ENCODE measurements at places on chromosomes 12 and 14.

DNA sequence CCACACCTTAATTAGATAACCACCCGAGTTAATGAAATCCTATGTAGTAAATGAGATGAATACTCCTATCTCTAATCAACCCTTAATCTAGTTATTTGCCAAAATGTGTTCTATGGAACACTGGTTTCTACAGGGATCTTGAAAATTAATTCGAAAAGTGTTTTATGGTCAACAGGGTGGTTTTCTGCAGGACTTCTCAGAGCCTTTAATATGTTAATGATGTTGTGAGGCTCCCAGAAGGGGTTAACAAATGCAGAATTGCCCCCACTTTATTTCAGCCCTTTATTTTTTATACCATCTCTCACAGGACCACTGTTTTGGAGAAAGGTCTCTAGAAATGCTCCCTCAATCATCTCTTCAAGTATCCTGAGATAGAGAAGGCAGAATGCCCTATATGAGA, 153.1 kb upstream of the RPH3A start:
- DNase-seq: no peak

GRCh38 chr14:64438181-64438841, 27.0 kb upstream of the AKAP5 start:
- DNase-seq: no peak

GRCh38 chr14:79783041-79783440, 428.3 kb downstream of the DIO2 start:
- peak; percentile 83 for DNase-seq

- DNase-seq: no peak
Measured at GRCh38 chr12:67182551-67182950, 86.6 kb upstream of the CAND1 start.

DNA sequence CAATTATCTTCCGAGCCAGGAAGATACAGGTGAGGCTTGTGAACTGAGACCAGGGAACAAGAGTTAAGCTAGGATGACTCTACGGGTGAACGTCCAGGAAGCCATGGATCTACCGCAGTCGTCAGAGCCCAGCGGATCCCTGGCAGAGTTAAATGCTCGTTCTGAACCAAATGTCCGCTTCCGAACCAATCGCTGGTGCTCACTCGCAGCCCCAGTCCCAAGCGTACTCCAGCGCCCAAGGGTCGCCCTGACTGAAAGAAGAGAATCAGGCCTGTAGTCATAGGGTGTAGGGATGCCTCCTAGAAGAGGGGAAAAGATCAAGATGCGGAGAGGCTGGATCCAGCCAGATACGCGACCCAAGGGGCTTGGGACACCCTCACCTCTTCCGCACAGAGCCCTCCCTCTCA, 283 bp downstream of the VIPAS39 start:
- DNase-seq: no peak

GRCh38 chr12:30631740-30632139, 63.9 kb downstream of the IPO8 start:
- DNase-seq: no peak

DNA sequence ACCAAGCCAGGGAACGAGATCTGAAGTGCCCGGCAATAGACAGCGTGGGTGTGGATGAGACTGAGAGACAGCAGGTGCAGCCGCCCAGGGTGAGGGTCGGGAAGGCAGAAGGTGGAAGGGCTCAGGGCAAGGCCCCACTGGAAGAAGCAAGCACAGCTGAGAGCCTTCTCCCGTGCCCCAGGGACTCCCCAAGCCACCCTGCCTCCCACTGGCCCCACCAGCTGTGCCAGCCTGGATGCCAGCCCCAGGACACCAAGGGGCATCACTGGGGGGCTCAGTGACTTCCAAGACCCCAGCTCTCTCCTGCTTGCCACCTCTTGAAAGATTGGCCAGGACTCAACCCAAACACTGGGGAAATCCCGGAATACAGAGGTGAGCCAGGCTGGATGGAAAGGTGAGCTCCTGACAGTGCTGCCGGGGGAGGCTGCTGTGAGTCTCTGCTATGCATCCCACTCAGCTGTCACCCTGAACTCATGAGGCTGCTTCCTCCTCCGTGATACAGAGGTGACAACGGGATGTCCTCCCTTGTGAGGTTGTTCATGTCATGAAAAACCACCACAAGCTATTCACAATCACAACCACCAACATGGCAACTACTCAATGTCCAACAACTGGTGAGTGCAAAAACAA, 13.8 kb downstream of the TESC start:
- DNase-seq: no peak

- no peak for DNase-seq
Measured at GRCh38 chr14:65791191-65791981, 378.9 kb downstream of the FUT8 start.

DNA sequence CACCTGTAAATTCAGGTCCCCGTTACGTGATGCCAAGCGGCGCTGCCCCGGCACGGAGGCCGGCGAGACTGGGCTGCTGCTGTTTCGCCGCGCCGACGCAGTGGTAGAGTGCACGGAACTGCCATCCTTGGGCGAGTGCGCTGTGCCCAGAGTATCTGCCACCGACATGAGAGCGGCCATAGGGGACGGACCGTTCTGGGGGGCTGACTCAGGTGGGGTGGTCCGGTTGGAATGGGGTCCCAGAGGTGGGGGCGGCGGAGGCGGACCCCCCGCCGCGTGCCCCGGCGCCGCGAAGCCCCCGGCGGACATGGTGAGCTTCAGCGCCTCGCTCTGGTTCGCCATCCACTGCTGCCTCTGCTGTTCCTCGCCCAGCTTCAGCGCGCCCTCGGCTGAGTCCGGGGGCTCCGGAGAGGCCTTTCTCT, 2.8 kb downstream of the IRF2BPL start:
- no peak for DNase-seq

DNA sequence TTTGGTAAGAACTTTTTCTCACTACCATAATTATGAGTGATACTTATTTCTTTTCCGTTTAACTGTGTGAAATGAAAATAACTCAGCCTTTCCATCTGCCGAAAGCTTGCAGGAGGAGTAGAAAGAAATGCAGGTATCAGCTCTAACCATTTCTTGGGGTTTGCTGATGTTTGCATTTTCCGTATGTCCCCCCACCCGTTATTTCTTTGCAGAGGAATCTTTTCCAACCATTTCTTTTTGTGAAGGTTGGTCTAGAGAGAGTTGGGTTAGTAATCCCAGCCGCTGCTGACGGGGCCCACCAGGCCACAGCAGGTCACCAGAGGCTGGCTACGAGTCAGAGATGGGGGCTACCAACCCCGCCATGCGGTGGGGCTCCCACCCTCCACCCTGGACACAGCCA, 7.0 kb upstream of the PIWIL1 start:
- DNase-seq: no peak

GRCh38 chr12:117714203-117714602, 254.6 kb downstream of the KSR2 start:
- DNase-seq: no peak

GRCh38 chr12:63318933-63319332, 167.9 kb upstream of the AVPR1A start:
- no peak for DNase-seq

- DNase-seq: no peak
Measured at GRCh38 chr12:43317156-43317555, 234.8 kb downstream of the ADAMTS20 start.

GRCh38 chr12:2562400-2562799, 232.4 kb upstream of the FKBP4 start:
- DNase-seq: no peak

GRCh38 chr12:49553512-49554088, 14.3 kb downstream of the MCRS1 start:
- DNase-seq: peak; percentile 63

GRCh38 chr14:100104523-100105300, 39.5 kb downstream of the EVL start:
- no peak for DNase-seq

- DNase-seq: no peak
Measured at GRCh38 chr14:84482256-84483071, 1047.5 kb upstream of the FLRT2 start.

- no peak for DNase-seq
Measured at GRCh38 chr14:60622917-60623257, 26.4 kb downstream of the SIX1 start.

- no peak for DNase-seq
Measured at GRCh38 chr14:57747036-57747435, 118.9 kb downstream of the SLC35F4 start.

DNA sequence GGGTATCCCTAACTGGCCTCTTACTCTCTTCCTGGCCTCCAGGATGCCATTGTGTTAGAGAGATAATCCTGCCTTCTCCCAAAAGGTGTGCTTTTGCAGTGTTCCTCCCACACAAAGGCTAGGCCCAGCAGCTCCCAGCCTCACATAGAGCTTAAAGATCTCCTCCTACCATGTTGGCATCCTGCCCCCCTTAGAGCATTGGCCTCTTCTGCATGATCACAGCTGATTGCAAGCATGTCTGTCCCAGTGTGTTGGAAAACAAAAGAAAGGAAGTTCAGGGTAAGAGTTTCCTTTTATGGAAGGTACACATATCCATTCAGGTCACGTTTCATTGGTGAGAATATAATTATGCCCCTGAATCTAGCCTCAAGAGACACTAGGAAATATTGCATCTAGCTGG, 405.4 kb downstream of the TMTC2 start:
- DNase-seq: no peak

DNA sequence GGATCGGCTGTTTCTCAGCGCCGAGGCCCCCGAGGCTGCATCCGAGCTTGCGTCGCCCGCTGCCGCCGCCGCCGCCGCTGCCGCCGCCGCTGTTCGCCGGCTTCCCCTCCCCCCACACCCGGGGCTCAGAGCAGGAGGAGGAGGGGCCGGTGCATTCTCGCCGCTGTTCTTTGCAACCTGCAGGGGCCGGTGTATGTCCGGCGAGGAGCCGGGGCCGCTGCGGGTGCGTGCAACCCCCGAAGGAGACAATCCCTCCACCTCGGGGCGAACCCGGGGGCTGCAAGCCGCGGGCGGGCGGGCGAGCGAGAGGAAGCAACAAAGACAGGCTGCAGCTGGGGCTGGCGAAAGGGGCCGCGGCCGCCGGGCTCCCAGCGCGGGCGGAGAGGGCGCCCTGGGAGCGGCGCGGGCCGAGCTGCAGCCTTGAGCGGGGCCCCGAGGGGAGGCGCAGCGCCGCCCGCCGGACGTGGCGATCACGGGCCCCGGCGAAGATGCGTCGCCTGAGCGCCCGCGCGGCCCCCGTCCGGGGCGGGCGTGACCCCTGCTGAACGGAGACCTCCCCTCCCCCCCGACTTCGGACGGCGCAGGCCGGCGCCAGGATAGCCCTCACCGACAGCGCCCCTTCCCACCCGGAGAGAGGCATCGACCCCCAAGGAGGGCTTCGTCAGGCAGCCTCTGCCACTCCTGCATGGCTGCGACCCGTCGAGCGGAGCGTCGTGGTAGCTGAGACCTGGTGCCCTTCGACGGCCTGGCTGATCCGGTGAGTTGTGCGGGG, 702 bp downstream of the FAM222A start:
- no peak for DNase-seq

- DNase-seq: no peak
Measured at GRCh38 chr14:36859119-36859518, 197.5 kb downstream of the PAX9 start.

DNA sequence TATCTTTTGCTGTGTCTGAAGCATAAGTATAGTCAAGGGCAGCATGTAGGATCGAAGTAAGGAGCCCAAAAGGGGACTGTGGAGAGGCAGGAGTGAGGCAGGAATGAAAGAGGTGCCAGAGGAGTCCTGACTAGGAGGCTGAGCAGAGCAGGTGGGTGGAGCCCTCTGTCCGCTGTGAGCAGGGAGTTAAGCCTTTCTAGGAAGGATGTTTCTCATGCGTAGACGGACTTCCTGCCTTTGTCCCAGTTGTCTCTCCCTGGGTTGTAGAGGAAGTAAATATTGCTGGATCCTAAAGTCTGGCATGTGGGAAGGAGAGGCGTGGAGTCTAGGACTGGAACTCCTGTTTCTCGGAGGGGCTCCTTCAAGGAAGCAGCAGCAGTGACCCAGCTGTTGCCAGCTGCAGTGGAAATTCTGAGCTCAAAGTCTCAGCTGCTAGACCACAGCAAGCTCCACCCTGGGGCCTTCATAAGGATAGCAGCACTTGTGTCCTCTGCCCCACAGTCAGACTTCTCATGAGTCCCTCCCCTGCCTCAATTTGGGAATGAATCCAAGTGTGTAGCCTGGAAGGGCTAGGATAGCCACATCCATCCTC, 44.0 kb downstream of the RBMS2 start:
- no peak for DNase-seq

DNA sequence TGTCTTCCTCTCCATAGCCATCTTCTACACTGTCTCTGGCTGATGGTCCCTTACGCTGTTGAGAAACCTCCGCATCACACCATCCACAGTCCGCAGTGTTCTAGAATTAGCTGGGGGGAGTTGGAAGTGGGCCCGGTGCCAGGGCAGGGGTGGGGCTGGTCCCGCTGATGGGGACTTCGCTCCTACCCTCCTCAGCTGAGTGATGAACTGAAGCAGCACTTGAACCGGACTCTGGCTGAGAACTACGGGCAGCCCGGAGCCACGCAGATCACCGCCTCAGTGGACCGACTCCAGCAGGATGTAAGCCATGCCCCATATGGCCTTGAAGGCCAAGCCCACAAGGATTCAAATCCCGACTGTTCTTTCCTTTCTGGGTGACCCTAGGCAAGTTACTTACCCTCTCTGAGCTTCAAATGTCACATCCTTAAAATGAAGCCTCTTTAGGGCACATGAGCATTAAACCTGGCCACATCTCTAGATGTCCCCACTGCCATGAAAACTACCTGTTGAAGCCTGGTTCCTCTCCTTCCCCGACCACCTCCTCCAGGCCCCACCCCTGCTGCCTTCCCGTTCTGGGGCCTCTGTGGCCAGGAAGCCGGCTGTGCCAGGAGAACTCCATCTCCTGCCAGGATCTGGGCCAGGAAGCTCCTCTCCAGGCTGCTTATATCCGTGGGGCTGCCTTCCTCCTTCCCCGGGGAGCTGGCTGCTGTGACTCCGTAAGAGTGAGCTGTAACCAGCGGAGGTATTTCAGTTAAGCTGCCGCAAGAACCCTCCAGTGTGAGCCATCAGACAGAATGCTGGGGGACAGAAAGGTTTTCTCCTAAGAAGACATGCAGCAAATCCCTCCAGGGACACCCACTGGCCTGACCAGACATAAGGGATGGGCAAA, 53.1 kb downstream of the TSPAN11 start:
- no peak for DNase-seq

GRCh38 chr14:67370830-67371229, 10.7 kb downstream of the EIF2S1 start:
- no peak for DNase-seq

DNA sequence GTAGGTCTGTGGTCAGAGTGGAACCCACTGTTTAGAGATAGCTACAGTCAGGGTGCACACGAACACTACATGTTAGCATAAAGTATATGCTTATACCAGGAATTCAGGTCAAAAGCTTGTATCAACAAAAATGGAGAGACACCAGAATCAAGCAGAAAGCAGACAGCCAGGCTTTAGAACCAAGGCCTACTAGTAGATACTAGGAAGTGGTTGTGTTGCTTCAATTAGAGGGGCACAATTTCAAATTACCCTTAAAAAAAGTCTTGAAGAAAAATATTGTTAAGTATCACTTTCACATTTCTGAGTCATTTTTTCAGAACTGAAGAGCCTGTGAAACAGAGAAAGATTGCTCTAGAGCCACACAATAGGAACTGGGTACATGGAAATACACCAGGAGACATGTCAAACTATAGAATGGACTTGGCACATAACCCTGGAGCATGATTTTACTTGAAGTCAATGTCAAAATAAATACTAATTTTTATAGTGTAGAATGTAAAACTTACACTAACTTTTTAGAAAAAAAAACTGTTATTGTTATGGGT, 41.6 kb downstream of the LRRC9 start:
- no peak for DNase-seq

- no peak for DNase-seq
Measured at GRCh38 chr14:83297361-83297760, 1763.7 kb upstream of the SEL1L start.

GRCh38 chr12:14716848-14717444, 20.5 kb upstream of the GUCY2C start:
- DNase-seq: no peak

All from NCI-H1417 treated with DMSO at 0.1 percent for 48 hours (cell line).